ENCODE measurements at places on chromosomes 6 and 20. TPM values are rescaled to one million over a fixed set of nuclear protein-coding genes. Genes with fewer than 3 reads are reported as not detected.

The CST3 gene
- total RNA-seq, result 0.47 TPM

The KCNB1 gene
- not detected for total RNA-seq

GRCh38 chr6:71298459-71298858 lies 9.8 kb downstream of the OGFRL1 start:
- no peak overlapping the region for H3K4me3 ChIP-seq
- DNase-seq, result no peak
- no peak overlapping the region for H3K27ac ChIP-seq
- peaks cover 33% of the 10 kb centered on the region for H3K36me3 ChIP-seq
- H3K4me1 ChIP-seq, result no peaks in the 10 kb centered on the region

DNA sequence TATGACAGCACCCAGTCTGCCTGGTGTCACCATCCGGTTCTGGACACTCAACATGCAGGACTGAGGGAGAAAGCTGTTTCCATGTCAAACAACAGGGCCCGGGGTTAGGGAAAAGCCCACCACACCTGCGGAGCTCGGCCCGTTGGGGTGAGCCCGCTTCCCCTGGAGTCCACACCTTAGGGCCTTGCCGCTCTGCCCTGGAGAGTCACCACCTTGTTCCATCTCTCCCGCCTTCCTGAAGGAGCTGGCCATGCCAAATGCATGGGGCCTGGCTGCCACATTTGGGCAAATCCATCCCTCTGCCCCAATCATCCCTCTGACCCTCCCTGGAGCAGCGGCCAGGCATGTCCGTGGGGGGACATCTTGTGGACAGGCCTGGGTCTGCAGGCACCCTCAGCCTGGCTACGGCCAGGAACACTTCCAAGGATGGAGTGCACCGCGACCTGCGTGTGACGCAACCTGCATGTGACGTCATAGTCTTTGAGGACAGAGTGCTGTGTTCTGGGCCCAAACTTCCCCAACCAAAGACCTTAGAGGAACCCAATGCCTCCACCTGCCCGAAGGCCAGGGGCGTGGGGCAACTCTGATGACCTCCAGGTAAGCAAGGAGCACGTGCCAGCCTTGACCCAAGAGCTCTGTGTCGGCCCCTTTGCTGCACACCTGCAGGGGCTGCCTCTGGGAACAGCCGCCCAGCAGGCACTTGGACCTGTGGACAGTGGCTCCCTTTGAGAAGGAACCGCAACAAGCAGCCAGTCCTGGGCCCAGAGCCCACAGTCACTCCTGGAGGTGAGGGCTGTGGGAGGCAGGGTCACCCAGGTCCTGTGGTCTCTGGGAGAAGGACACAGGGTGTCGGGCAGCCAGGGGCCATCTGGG lies 1.7 kb downstream of the CABLES2 start:
- H3K27ac ChIP-seq, result peak overlapping the region; percentile 73
- peaks cover 28% of the 10 kb centered on the region for H3K4me1 ChIP-seq
- H3K27me3 ChIP-seq, result no peaks in the 10 kb centered on the region
- H3K4me3 ChIP-seq, result peak overlapping the region; percentile 77
- no peak for DNase-seq

The HCK gene
- total RNA-seq, result not detected

DNA sequence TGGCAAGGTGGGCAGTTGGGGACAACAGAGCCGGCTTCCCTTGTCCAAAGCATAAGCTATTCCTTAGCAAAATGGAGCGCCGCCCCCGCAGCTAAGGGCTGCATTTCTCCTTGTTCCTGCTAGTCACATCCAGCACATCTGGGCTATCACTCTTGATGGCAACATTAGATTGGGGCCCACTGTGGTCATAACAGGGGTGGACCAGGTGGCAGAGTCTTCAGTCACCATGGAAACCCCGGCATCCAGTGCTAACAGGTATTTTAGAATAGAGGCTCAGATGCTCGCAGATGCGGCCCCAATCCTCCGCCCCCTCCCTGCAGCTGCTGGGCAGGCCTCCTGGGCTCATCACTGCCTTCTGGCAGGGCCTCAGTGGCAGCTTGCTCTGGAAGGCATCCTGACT lies 168.2 kb upstream of the PROKR2 start:
- H3K36me3 ChIP-seq, result no peaks in the 10 kb centered on the region
- peaks cover 5% of the 10 kb centered on the region for H3K27me3 ChIP-seq
- DNase-seq, result no peak
- peaks cover 47% of the 10 kb centered on the region for H3K4me1 ChIP-seq
- peak overlapping the region; percentile 20 for H3K27ac ChIP-seq

DNA sequence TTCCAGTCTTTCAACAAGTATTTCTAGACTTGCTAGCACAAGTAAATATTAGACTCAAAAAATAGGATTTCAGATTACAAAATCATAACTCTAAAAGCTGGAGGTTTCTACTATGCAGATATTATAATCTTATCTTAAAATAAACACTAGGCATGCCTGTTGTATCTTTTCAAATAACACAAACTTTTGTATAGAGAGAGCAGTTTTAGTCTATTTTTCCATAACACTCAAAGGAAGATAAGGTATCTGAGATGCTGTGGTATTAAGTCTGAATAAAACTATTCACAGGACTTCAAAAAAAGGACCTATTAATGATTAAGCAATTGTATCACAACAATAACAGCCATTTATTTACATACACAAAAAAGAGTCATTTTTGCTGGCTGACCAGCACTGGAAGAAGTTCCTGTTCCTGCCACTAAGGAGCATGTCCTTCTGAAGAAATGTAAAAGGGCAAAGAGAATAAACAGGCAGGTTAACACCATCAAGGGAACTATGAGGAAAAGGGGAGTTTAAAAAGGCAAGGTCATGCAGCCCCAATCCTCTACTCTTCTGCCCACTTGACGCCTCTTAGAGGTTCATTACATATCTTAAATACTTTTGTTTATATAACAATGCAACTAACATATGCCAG lies 39.4 kb downstream of the REPS1 start:
- peaks cover 46% of the 10 kb centered on the region for H3K4me1 ChIP-seq
- no peak for DNase-seq
- H3K36me3 ChIP-seq, result peaks cover 27% of the 10 kb centered on the region
- H3K27me3 ChIP-seq, result no peaks in the 10 kb centered on the region
- no peak overlapping the region for H3K4me3 ChIP-seq
- H3K27ac ChIP-seq, result no peak overlapping the region

The FAM83C gene
- total RNA-seq, result not detected

The B4GALT5 gene
- 13.4 TPM for total RNA-seq

- no peak for DNase-seq
- H3K27me3 ChIP-seq, result no peaks in the 10 kb centered on the region
- no peak overlapping the region for H3K27ac ChIP-seq
- no peaks in the 10 kb centered on the region for H3K36me3 ChIP-seq
- no peak overlapping the region for H3K4me3 ChIP-seq
These were observed 276.8 kb downstream of the TENT5A start for GRCh38 chr6:81475646-81476045.

- H3K27me3 ChIP-seq, result no peaks in the 10 kb centered on the region
- DNase-seq, result no peak
- H3K4me1 ChIP-seq, result peaks cover 73% of the 10 kb centered on the region
- no peak overlapping the region for H3K4me3 ChIP-seq
- no peak overlapping the region for H3K27ac ChIP-seq
These were observed 64.4 kb upstream of the DUSP22 start for GRCh38 chr6:227812-228338.

GRCh38 chr6:157682856-157683481 lies 140.1 kb upstream of the SNX9 start:
- H3K27me3 ChIP-seq, result peaks cover 6% of the 10 kb centered on the region
- H3K27ac ChIP-seq, result no peak overlapping the region
- no peaks in the 10 kb centered on the region for H3K36me3 ChIP-seq
- no peak for DNase-seq
